Parietal lobe (tissue), 2 donors: ENCODE measurements at places on chromosomes 4 and X. TPM values are rescaled to one million over a fixed set of nuclear protein-coding genes. Genes with fewer than 3 reads are reported as not detected.

Gene RAB33A
- total RNA-seq = 29.1 TPM

Gene DGKK
- 0.63 TPM for total RNA-seq

Gene UGT2B15
- total RNA-seq = not detected

Gene PCDH11X
- total RNA-seq = 141 TPM

Gene SSX2
- total RNA-seq = not detected

Gene AGA
- total RNA-seq = 13.1 TPM

Gene CD99L2
- total RNA-seq = 33.5 TPM

Gene GYPA
- total RNA-seq = 1.6 TPM

Gene RPS6KA6
- 30.0 TPM for total RNA-seq

Gene ATP7A
- total RNA-seq = 21.0 TPM

Gene FAM9A
- not detected for total RNA-seq

Gene CAPN6
- 0.31 TPM for total RNA-seq

Gene GAGE12F
- not detected for total RNA-seq

Gene PIN4
- 23.2 TPM for total RNA-seq

Gene PCDH7
- total RNA-seq = 126 TPM

Gene SCRG1
- 3.1 TPM for total RNA-seq

Gene MBNL3
- 3.1 TPM for total RNA-seq

Gene TCEANC
- total RNA-seq = 8.8 TPM

Gene EVC2
- total RNA-seq = 2.5 TPM

Gene TLR6
- 0.63 TPM for total RNA-seq

Gene NPY1R
- total RNA-seq = 40.4 TPM

Gene PLCXD1
- 21.9 TPM for total RNA-seq

Gene SSX3
- not detected for total RNA-seq

Gene FRG2
- not detected for total RNA-seq

Gene SHOX
- not detected for total RNA-seq

Gene AMTN
- not detected for total RNA-seq

Gene HELT
- total RNA-seq = 1.6 TPM

Gene VCX2
- not detected for total RNA-seq

Gene SLC10A6
- total RNA-seq = not detected

Gene GLRA2
- 86.1 TPM for total RNA-seq

Gene GPM6B
- 362 TPM for total RNA-seq

Gene SRPX2
- total RNA-seq = 0.31 TPM

Gene GRPR
- 0.63 TPM for total RNA-seq

Gene ENOPH1
- total RNA-seq = 79.2 TPM

Gene CLIC2
- 3.8 TPM for total RNA-seq

Gene SPANXC
- total RNA-seq = not detected

Gene ARL9
- 3.8 TPM for total RNA-seq

Gene TLL1
- total RNA-seq = 1.3 TPM

Gene RPL34
- total RNA-seq = 881 TPM

Gene TMEM154
- 0.63 TPM for total RNA-seq

Gene GLOD5
- total RNA-seq = not detected

Gene TEX28
- total RNA-seq = not detected

Gene CXCR3
- not detected for total RNA-seq

Gene AKAP4
- not detected for total RNA-seq

Gene MAGEC3
- total RNA-seq = 0.63 TPM

Gene CENPU
- 12.2 TPM for total RNA-seq

Gene MAGEC2
- total RNA-seq = not detected

Gene SFRP2
- 1.6 TPM for total RNA-seq

Gene NXF2
- total RNA-seq = not detected

Gene POU4F2
- not detected for total RNA-seq
